ENCODE measurements at places on chromosomes 2 and 18.
A peak's percentile ranks its signal among the peaks of the same experiment; 100 is the strongest.

- no peak for DNase-seq
These were observed 1490.2 kb upstream of the SLC39A10 start for GRCh38 chr2:194166818-194167217.

DNA sequence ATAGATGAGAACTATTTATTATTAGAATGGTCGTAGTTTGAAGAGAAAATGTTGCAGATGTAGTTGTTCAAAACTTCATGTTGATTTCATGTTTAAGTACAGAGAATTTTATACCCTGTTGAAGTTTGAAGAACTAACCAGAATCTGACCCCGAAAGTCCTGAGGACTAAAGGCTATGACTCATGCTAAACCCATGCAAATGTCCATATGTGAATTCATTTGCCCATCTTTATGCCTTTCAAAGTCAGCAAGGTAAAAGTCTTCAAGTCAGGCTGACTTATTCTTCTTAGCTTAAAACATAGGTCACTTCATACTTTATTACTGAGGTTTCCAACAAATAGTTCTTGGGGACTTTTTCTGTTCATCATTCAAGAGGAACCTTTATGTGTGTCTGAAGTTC, 185.5 kb downstream of the CCDC85A start:
- no peak for DNase-seq

DNA sequence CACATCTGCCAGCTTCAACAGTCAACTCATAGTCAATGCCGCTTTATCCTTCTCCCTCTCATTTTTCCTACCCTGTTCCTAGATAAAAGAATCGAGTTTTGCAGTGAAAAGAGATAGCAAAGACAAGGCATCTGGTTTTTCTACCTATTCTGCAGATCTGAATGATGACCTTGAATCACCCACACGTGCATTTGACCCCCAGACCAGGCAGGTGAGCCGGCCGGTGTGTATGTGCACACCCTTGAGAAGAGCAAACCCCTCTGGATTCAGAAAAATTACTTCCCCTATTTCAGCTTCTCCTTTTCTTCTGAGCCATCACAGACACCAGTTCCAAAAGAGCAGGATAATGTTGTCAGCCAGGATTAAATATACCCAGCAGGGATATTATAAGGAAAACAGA, 115.6 kb upstream of the ST6GAL2 start:
- no peak for DNase-seq

- DNase-seq = peak; percentile 7
These were observed 11.8 kb downstream of the FBLN7 start for GRCh38 chr2:112149866-112150435.

- no peak for DNase-seq
These were observed 273.3 kb downstream of the GLI2 start for GRCh38 chr2:121008975-121009374.

GRCh38 chr18:60411715-60412114, 39.1 kb upstream of the MC4R start:
- no peak for DNase-seq

DNA sequence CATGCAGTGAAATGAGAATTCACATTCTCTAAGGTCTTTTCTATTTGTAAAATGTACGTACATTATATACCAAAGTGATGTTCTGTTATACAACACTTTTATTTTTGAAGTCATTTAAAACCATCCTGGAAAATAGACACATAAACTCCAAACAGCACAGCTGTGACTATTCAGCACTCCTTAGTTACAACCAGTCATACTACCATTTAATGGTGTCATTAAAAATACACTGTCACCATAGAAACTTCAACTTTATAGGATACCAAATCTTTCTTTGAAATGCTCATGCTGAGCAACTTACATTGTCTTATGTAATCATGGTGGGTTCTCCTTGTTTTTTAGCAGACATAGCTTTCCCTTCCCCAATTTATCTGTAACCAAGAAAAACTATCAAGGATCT, 85.3 kb downstream of the METTL4 start:
- no peak for DNase-seq

GRCh38 chr2:216644842-216645635, 11.8 kb downstream of the IGFBP2 start:
- DNase-seq = no peak
